ENCODE measurements at places on chromosomes 7 and 10. TPM values are rescaled to one million over a fixed set of nuclear protein-coding genes. Genes with fewer than 3 reads are reported as not detected.

FBXO24 gene
- 0.59 TPM for total RNA-seq

CYP2C9 gene
- total RNA-seq, result not detected

PLCE1 gene
- total RNA-seq, result 6.2 TPM

SLC39A12 gene
- total RNA-seq, result 0.88 TPM

- DNase-seq, result no peak
Observed at GRCh38 chr10:19468413-19468812, 347.8 kb upstream of the PLXDC2 start.

GRCh38 chr10:73644015-73644743, 2.9 kb upstream of the MYOZ1 start:
- peak; percentile 51 for DNase-seq

GRCh38 chr7:70600993-70601392, 531.0 kb upstream of the GALNT17 start:
- DNase-seq, result no peak

DNA sequence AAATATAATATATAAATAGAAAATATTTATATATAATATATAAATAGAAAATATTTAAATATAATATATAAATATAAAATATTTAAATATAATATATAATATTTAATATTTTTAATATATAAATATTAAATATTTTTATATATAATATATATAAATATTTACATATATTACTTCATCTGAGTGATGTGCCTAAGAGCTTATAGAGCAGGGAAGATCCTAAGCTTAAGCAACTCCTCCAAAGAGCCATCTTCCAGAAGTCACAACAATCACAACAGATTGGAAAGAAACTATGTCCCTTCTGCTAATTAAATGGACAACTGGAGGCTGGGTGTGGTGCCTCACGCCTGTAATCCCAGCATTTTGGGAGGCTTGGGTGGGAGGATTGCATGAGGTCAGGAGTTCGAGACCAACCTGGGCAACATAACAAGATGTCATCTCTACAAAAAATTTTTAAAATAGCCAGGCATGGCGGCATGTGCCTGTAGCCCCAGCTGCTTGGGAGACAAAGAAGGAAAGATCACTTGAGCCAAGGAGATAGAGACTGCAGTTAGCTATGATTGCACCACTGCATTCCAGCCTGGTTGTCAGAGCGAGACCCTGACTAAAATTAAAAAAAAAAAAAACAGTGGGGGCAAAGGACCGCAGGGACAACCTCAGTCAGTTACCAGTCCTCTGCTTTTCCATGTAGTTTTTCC, 198.7 kb downstream of the SKIDA1 start:
- no peak for DNase-seq

- DNase-seq, result no peak
Observed at GRCh38 chr10:71239946-71240795, 27.8 kb downstream of the UNC5B start.

DNA sequence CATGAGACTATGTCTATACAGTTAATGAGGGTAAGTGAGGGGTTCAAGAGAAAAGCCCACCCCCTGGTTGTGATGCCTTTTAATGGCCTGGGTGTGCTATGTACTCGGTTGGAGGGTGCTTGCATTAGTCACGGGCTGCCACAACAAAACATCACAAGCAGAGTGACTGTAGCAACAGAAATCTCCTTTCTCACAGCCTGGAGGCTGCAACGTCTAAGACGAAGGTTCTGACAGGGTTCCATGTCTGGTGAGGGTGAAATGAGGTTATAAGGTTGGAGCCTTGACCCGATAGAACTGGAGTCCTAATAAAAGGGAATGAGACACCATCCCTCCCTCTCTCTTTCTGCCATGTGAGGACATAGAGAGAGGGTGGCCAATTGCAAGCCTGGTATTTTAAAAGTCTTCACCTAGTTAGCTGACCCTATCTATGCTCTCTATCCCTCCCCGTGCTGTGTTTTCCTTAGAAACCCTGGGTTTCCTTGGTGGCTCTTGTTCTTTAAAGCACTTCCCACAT, 126.0 kb upstream of the GDF10 start:
- no peak for DNase-seq

DNA sequence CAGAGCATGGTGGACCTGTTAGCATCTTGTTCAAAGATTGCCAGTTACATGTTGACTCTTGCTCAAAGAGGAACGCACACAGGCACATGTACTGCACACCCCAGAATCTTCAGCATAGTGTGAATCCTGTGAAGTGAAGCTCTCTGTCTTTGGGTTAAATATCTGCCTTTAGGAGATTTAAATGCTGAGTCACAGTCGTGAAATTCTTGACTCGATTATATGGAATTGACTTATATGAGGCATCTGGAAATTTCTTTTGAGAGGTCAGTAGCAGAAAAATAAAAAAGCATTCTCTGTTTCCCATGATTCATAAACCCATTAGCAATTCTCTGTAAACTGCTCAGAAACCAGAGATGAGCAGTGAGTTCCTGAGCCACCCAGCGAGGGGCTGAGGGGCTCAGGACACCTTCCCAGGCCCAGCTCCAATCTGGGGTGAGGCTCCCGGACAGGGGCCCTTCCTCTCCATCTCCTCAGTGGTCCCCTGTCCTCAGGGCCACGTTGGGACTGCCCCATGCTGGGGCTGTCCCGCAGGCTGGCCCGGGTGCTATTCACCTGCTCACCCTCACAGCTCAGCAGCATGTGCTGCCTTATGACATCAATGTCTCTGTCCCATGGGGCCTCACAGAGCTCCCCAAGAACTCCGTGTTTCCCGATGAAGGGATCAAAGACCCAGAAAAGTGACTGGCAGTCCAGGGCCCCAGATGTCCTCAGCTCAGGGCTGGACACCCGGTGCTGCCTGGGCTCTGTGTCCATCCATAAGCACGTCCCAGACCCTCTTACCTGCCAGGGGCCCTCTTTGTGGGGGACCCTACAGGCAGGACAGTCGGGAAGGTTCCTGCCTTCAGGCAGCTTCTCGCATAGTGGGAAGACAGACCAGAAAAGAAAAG, 50.0 kb upstream of the INSIG1 start:
- DNase-seq, result no peak

- no peak for DNase-seq
Observed at GRCh38 chr10:50397312-50398140, 146.2 kb upstream of the ASAH2 start.

DNA sequence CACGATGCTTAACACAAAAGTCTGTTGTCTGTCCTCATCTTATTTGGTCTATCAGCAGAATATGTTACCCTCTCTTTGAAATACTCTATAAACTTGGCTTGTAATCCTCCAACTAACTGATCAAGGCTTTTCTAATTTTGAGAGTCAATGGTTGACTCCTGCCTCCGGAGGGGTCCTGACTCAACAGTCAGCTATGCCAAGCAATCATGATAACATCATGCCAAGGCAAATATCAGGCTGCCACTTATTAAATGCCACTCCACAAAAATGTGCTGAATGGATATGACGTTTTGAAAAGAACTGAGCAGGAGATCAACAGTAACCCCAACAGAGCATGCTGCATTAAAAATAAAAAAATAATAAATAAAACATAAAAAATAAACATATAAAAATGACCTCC, 116.1 kb downstream of the PARD3 start:
- DNase-seq, result no peak

- DNase-seq, result no peak
Observed at GRCh38 chr7:82665966-82666507, 222.5 kb upstream of the CACNA2D1 start.

DNA sequence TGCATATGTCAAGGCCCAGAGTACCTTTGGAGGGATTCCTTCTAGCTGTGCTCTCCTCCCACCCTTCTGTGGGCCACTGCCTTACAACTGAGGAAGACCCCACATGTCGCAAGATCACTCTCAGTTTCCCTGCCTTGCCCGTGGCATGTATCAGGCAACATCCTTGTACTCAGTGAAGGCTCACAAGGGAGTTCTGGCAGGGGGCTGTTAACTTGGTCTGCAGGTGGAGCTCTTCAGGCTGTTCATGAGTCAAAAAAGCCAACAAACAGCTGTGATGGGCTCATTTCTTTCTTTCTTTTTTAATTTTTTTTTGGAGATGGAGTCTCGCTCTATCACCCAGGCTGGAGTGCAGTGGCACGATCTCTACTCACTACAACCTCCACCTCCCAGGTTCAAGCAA, 513.0 kb upstream of the ANKRD30A start:
- no peak for DNase-seq
